ENCODE measurements at places on chromosomes 7 and 10.

DNA sequence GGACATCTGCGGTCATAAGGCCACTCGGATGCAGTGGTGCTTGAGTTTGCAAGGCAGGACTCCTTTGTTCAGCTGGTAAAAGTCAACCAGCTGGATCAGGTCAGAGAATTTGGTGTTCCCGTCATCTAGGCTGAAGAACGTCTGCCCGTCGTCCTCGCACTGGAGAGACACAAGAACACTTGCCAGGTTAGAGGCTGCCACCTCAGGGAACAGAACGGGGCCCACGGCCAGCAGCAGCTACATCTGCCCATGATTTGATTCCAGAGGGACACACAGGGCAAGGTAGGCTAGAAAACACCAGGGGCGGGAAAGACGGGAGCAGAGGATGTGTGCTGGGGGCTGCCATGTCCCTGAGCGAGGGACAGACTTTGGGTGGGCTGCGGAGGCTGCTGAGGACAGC is 27.7 kb upstream of the DDC start:
- no peak for DNase-seq

DNA sequence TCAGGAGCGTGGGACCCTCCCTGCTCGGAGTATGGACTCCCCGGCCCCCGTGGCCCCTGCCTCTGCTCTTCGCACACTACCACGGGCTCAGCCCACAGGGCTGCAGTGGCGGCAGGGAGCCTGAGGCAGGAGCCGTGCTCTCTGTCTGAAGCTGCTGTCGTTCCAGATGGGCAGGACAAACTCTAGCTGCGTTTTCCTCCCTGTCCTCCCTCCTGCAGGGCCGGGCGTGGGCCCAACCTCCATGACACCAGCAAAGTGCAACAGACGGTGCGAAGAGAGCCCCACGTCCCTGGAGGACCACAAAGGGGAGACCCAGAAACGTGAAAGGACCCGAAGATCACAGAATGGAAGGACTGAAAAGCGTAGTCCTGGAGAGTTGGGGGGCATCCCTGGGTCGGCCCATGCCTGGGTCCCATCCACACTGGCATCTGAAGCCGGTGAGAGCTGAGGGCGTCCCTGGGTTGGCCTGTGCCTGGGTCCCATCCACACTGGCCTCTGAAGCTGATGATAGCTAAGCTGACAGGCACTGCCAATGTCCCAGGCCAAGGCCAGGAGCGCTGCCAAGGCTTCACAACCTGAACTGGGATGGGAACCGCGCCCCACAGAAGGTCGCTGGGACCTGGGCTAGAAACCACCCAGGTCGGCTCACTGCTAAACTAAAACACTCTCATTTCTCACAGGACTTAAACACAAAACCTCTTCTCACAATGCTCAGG is 267.0 kb downstream of the MAD1L1 start:
- DNase-seq, result no peak

DNA sequence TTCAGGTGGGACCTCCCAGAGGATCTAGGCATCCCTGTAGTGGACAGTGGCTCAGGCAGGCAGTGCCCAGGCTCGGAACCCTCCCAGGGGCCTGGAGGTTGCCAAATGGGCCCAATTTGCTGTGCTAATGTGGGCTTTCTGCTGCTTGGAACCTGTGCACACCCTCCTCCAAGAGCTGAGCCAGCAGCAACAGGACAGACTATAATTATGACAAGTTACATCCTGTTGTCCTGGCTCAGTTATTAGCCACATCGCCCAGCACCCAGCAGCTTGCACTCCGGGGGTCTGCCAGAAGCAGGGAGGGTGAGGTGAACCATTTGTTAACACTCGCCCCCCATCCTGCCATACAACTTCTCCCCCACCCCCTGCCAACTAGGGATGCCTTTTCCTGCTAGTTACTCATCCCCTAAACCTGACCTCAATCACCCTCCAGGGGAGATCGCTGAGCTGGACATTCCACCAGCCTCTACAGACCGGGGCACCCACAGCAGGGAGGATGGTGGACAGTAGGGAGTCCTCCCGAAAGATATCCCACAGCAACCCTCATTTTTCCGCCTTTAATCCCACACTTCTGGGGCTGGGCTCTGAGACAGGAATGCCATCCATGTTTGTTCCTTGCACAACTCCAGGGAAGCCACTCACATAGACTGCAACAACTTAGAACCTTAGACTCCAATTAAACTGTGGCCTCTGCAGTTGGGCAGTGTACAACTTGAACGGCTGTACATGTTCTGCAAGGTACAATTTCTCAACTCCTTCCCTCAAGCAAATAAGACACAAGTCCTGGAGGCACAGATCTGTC is 7.9 kb upstream of the MYL10 start:
- DNase-seq, result no peak

DNA sequence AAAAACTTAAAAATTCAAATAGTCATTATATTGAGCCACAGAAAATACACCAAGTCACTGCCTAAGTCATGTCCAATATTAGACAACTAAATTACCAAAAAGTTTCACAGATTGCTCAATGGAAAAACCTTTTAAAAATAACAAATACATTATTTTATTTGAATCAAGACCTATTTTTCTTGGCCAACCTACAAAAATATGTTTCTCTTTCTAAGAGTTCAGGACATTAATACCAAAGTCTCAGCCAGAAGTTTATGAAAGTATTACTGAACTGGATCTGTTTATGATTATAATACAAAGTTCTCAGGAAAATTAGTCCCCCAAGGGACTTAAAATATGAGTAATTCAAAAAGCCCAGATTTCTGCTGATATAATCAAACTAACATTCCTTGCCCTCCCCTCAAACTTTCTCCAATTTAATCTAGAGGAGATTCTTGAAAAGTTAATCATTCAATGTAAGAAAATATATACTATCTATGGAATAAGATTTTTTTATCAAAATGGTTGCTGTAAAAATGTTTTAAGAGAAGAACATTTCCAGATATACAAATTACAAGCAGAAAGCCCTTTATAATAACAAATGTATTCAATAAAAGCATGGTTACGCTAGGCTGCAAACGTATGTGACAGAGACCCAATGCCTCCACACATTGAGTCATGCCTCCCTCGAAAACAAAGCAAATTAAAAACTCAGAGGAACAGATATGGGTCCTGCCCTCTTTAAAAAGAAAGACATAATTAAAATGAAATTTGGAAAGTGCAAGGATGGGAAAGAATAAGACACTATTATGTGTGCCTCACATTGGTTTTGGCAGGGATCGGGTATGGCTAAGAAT is 381.6 kb downstream of the PARD3 start:
- no peak for DNase-seq

GRCh38 chr10:83545901-83546391 is 593.4 kb upstream of the GHITM start:
- DNase-seq, result no peak

Measured in CMK (cell line).